Endothelial cell (in vitro differentiated cells): ENCODE measurements at places on chromosomes 16 and 17.

DNA sequence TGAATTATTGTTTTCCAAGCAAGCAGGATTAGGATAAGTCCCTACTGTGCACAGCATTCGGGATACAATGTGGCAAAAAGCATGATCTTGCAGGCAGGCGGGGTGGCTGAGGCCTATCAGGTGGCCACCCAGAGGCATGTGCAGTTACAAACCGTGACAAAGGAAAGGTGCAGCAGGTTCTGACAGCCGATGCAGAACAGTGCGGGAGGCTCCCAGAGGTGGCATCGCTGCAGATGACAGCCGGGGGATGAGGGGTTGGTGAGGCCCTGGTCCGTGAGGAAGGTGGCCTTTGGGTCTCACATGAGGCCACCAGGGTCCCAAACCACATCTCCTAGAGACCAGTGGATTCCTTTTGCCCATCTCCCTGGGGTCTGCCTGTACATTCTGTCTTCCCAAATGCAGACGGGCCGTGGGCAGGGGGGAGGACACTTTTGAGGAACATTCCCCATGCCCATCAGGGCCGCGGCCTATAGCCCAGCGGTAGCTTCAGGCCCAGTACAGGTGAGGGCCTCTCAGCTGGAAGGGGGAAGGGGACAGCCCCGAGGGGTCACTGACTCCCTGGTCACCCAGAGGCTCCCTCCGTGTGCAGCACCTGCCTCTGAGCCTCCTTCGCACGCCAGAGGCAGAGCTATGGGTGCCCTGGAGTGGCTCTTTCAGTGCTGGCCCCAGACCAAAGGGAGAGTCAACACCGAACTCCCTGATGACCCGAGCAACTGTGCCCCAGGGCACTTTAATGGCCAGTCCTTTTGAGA, 85.1 kb downstream of the SOCS1 start:
- DNase-seq = no peak

DNA sequence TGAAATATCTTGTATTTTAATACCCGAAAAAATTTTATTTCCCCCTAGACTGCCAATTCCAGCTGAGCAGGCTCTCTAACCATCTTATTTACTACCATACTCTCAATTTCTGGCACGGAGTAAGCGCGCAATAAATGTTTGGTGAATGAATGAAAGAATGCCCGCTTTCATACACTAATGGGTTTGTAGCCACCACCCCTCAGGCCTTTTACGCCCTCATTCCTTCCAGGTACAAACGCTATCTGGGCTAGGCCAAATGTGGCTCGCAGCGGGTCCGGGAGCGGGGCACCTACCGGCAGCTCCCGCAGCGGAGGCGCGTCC, 536 bp upstream of the PLD2 start:
- DNase-seq = no peak

GRCh38 chr17:33494151-33494550, 201.1 kb upstream of the ASIC2 start:
- no peak for DNase-seq

DNA sequence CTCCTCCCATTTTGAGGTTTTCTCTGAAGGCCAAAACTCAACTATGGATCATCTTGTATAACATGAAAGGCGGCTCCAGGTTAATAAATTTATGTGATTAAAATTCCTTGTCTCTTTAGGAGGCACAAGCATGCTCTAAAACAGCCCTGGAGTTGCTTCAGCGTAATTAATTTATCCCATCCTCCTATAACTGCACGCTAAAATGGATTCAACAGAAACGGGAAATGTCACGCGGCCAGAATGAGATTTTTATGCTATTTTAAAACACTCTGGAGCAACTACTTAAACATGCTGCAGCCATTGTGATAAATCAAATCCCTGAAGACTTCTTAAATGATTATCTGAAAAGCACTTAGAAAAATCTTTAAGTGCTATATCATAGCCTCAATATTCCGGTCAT, 106.6 kb downstream of the ADAMTS18 start:
- DNase-seq = no peak
